ENCODE measurements at places on chromosomes 2 and 18.

- no peak for DNase-seq
These were observed 105.7 kb downstream of the RDH14 start for GRCh38 chr2:18454692-18455235.

DNA sequence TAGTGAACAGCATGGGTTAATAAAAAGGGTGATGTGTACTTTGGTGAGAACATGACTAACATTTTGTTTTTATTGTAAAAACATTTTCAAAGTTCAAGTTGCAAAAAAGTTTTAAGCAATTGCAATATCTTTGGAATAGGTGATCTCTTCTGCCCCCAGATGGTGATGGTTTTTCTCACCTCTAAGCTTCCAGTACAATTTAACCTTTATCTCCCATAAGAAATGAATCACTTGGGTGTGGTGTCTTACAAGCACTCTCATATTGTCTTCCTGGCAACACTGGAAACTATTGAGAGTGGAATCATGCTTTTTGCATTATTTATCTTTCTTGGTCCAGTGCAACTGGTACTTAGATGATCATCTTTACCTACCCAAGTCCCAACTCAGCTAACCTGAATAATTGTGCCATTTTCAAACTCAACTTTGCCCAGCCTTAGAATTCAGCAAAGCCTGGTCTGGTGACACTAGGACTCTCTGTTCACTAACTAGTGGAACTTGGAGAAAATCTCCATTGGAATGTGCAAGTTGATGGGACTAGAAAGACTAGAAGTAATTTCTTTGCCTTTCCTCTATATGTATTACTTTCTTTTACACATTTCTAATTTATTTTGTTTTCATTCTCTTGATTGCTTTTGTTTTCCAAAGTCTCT, 964.7 kb upstream of the ZEB2 start:
- no peak for DNase-seq

GRCh38 chr2:209974576-209974975, 27.9 kb upstream of the RPE start:
- no peak for DNase-seq

- DNase-seq: no peak
These were observed 37.6 kb downstream of the ALPK2 start for GRCh38 chr18:58591286-58591685.

GRCh38 chr2:241482126-241482955, 26.0 kb downstream of the STK25 start:
- no peak for DNase-seq

DNA sequence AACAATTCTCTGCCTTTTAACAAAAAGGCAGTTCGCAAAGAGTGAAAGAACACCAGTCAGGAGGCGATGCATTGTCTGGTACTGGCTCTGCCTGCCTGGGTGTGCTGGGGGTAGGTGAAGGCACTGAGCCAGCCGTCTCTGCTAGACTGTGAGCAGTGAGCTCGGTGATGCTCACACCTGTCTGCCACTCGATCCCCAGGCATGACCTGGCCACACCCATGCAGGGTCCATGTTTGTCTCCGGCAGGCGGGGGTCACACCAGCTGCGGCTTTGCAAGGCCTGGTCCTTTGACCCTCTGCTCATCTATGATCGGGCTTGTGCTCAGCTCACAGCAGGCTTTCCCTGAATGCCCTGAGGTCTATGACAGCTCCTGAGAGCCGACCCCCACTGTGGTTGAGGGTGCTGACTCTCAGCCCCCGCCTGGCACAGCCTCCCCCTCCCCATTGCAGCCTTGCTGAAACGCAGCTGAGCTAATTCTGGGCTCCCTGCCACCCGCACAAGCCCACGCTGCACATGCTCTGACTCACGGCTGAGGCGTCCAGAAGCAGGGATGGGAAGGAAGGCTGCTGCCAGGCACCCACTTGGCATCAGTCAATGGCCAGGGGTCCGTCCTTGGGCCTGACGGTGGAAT, 23.7 kb downstream of the CRACDL start:
- no peak for DNase-seq

DNA sequence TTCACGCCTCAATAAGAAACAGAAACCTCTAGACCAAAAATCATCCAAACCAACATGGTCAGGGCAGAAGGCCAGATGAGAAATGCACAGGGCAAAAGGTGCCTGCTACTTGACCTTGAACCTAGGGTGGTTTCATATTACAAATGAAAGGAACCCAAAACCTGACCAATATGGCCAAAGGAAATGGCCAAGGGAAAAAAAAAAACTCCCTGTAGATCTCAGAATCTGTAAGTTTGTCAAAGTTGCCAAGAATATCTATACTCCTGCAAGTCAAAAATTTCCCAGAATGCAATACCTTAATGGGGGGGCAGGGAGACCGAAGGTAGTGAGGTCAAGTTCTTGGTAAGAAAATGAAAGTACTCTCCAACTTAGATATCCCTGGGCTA, 47.2 kb downstream of the HIBCH start:
- no peak for DNase-seq

- no peak for DNase-seq
These were observed 6.8 kb downstream of the MGAT5 start for GRCh38 chr2:134260713-134261112.

DNA sequence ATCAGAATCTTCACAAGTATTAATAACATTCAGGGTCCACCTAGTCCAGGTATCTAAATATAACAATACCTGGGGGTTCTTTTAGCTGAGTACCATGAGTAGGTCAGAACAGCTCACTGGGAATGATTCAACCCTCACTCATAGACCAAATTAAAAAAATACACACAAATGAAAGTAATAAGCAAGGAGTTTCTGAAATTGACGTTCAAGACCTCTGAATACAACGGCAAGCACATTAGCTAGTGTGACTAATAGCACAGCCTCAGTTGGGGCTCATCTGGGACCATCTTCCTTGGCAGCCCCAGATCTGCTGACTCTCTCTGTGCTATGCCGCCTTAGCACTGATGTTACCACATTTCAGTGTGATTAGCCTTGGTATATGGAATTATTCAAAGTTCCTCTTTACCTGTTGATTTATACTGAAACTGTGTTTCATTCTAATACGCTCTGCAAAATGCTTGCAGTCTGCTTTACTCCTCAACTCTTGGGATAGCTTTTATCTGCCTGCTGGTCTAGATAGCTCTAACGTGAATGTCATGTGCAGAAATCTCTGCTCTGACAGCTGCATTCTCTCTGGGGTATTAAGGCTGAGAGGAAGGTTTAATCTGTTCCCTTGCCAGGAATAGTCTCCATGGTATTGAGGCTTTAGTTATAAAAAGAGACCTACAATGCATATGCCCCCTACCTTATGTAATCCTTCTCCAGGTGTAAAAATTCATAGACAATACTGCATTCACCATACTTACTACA, 153.3 kb downstream of the METTL4 start:
- DNase-seq: no peak

Data from stimulated activated CD8-positive, alpha-beta memory T cell treated with anti-CD3 and anti-CD28 coated beads, Interleukin-7, amount 100 ng/mL, for 1 hour (primary cell).